ENCODE measurements at places on chromosomes 5 and 9.
A peak's percentile ranks its signal among the peaks of the same experiment; 100 is the strongest.

DNA sequence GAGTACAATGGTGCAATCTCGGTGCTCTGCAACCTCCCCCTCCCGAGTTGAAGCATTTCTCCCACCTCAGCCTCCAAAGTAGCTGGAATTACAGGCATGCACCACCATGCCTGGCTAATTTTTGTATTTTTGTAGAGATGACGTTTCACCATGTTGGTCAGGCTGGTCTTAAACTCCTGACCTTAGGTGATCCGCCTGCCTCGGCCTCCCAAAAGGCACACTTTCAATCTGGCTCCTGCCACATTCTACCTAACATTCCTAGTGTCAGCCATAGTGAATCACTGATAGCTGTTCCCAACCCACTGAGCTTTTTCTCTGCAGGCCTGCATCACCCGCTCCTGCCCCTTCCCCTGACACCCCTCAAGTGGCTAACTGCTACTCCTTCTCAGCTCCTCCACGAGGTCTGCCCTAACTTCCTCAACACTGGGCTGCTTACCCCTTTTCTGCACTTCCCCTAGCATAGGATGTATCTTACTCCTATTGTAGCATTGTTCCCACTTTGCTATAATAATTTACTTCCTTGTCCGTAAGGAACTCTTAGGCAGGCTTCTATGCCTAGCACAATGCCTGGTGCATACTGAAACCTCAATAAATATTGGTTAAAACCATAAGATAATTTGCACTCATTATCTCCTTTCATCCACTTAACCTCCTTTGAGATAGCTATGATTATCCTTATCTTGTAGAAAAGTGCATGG lies 42.0 kb upstream of the LIFR start:
- DNase-seq = no peak

DNA sequence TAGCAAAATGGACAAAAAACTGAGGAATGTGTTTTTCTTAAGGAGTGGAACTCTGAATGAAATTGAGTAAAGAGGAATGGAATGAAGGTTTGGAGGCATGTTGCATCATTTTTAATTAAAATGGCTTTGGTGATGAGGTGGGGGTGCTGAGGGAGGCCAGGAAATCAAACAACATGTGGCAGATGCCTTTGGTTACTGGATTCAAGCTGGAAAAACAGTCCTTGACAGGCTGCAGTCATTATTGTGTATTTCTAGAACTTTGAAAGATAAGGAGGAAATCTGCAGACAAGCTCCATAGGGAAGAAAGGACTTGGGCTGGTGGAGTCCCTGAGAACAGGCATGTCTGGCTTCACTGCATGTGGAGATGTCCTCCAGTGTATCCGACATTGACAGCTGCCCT lies 203.5 kb upstream of the HAPLN1 start:
- DNase-seq = no peak

DNA sequence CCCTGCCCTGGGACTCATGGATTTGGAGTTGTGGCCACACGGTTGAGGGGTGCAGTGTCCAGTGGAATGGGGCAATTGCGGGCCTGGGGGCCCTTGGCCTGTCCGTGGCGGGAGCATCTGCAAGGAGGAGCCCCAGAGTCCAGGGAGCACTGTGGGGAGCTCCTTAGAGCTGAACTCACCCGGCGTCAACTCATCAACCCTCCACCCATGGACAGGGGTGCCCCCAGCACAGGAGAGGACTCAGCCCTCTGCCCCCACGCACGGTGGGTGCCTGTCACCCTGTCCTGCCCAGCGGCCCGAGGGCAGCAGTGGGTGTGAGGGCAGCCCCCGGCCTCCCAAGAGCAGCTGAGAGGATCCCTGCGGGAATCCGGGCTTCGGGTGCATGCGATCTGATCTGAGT lies 550 bp upstream of the SLC6A18 start:
- DNase-seq = no peak

- DNase-seq = no peak
Observed at GRCh38 chr5:1443171-1443570, 2.1 kb downstream of the SLC6A3 start.

GRCh38 chr9:21995006-21995665 lies 545 bp downstream of the CDKN2B-AS1 start:
- peak; percentile 85 for DNase-seq

- DNase-seq = no peak
Observed at GRCh38 chr5:60023255-60023654, 129.7 kb upstream of the PDE4D start.

DNA sequence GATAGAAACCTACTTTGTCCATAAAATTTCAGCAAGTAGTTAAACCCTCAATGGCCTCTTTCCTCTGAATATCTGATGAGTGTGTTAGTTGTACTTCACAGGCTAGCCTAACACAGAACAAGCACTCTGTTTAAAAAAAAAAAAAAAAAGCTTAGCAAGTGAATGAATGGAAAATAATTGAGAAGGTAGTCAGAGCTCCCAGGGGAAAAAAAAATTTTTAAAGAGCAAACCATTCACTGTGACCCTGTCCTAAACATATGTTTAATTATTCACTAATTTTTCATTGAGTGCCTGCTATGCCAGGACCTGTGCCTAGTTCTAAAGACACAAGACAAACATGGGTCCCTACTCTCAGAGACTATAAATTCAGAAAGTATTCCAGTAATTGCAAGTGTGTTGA lies 69.3 kb downstream of the SH3RF2 start:
- no peak for DNase-seq

DNA sequence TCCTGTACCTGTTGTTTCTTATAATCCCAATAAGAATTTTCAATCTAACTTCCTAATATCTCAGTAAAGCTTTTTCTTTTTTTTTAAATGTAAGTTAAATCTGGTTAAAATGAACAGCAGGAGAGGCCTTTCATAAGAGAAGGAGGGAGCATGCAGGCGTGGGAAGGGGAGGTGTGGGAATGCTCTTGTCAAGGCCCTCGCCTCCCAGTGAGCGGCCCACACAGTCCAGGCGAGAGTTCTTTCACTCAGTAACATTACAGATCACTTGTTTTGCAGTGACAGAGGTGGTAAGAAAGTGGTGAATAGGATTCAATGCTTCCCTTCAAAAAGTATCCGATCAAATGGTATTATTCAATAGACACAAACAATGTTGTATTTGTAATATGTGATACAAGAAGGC lies 125.0 kb downstream of the EPB41L4A start:
- peak; percentile 30 for DNase-seq

GRCh38 chr9:134624137-134624591 lies 17.4 kb upstream of the COL5A1 start:
- DNase-seq = peak; percentile 26

GRCh38 chr9:124309667-124310084 lies 51.9 kb downstream of the NEK6 start:
- no peak for DNase-seq

- DNase-seq = no peak
Observed at GRCh38 chr9:12993466-12993865, 218.6 kb downstream of the LURAP1L start.

DNA sequence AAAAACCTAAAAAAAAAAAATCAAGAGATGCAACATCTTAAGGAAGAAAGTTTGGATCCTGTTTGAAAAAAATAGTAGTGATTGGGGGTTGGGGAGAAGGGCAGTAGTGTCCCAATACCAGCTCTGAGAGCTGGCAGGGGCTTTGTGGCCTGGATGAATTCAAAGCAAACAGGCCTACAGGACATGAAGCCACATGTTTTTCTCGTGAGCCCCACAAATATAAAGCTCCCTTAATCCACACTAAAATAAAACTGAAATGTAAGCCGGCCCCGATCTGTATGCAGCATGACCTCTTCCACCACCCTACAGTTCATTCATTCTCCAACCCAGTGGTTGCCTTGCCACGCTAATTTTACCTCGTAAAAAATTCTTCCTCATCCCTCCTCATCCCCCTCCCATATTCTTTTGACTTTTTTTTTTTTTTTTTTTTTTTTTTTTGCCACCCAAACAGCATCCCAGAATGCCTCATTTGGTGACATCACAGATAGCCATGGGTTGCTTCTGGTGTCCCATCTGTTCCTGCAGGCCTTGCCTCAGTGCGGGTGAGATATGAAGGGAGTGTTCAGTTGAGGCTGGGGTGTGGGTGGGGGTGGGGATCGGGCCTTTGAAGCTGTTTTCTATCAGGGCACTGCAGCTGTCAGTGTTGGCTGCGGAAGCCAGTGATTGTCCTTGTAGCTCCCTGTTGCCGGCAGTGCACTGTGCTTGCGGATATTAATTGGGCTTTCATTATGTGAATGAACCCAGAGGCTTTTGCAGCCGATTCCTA lies 81.6 kb upstream of the NFIB start:
- peak; percentile 71 for DNase-seq

DNA sequence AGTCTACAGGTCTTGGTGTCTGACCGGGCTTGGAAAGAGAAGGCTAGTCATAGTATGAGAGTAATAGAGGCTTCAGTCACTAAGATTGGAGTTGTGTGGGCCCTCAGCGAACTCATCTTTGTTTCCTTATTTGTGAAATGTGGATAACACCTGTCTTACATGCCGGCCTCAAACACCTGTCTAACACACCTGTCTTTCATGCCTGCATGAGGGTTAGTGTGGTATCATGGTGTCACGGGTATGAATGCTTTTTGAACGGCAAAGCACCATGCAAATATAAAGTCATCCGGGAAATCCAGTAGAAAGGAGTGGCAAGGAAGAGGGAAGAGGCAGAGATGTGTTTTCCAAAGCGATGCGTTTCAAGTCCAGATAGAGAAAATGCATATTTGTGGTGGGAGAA lies 25.5 kb downstream of the GRAMD2B start:
- no peak for DNase-seq

DNA sequence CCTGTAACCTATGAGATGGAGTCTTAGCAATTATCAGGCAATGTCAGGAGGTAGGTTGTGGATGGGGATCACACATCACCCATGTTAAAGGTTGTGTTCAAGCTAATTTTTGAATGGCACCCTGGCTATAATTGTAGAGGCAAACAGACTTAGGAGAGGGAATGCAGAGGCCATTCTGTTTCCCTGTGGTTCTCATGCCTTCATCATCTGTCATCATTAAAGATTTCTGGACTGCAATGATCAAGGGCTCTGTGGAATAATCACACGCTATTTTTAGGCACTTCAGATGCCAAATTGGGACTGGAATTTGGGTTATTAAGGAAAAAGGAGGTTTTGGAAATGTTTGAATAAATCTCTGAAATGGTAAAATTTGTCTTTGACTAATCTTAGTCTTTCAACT lies 1065.4 kb downstream of the TAF11L14 start:
- DNase-seq = no peak

DNA sequence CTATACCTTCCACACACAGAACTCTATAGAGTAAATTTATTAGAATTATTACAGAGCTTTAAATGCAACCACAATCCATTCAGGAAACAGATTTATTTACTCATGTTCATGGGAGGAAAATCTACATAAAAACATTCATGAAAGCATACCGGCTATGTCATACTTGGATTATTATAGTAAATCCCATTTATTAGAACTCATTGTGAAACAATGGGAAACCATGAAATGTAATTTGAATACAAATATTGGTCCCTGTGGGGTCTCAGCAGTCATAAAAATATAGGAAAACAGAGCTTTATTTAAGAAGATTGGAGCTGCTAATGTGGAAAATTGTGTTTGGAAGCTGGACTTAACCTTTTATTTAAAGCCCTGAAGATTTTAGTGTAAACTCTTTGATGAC lies 80.7 kb downstream of the HAPLN1 start:
- no peak for DNase-seq

- peak; percentile 46 for DNase-seq
Observed at GRCh38 chr9:136626740-136627642, 35.7 kb upstream of the EGFL7 start.

DNA sequence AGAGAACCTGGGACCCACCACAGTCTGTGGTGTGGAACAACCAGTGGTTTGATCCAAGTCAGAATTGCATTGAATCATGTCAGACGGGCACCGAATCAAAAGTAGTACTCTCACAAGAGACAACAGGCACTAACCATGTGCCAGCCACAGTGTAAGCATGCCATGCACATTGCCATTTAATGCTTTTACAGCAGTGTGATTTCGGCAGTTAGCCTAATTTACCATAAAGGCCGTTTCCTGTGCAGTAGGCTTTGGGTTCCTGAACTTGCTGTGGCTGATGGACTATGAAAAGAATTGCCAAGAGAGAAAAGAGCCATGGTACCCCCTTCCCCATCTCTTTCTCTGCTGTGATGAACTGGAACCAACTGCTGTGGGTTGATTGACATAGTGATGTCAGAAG lies 540.6 kb downstream of the EBF1 start:
- DNase-seq = no peak

- no peak for DNase-seq
Observed at GRCh38 chr9:72749276-72749675, 203.6 kb downstream of the ALDH1A1 start.

- no peak for DNase-seq
Observed at GRCh38 chr5:110362261-110362660, 364.2 kb downstream of the TMEM232 start.

GRCh38 chr9:83441390-83441789 lies 96.8 kb downstream of the FRMD3 start:
- peak; percentile 51 for DNase-seq

DNA sequence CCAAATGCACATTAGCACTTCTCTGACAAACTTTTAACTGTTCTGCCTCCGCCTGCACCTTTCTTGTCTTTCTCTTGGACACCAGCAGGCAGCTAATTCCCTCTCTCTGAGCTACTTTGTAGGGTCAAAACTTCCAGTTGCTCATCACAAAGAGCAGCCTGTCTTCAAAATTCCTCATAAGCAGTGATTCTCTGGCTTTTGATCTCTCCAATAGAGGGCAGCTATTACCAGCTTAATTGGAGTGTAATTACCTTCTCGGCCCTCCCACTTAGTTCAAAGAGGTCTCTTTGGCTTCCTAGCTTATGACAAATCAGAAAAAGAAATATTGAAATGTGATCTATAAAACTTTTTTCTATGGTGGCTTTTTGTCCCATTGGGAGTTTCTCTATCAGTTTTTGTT lies 43.6 kb upstream of the RAD23B start:
- DNase-seq = no peak

GRCh38 chr5:142120247-142120935 lies 11.8 kb downstream of the NDFIP1 start:
- DNase-seq = no peak

DNA sequence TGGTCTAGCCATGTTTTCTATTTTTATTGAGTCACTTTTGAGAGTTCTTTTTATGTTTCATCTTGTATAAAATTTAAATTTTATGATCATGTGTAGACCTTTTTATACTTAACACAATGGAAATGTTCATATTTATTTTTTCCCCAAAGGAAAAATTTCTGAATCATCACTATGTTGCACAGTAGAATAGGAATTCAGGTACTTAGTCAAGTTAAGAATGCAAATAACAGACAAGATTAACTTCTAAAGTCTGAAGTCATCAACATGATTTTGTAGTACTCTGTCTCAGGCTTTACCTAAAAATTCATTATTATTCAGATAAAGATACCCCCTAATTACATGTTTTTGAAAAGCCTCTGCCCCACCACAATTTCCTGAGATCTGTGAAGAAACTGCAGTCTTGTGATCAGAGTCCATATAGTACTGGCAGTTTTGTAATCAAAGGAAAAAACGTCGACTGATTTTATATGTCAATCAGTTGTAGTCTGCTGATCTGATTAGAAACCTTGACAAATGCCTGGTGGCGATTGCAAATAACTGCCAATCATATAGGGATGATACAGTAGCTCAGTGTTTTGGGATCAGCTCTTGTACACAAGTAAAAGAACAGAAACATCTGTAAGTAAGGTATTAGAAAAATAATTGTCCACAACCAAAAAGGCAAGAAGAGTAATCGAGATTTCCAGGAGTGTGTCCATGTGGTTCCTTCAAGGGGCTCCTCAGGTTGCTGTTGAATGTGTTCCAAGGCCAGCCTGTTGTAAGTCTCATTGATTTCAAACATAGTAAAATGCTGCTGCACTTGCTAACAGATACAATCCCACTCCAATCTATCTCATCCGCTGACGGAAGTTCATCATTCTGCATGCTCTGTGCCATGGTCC lies 352.4 kb downstream of the ARRDC3 start:
- DNase-seq = no peak
